ENCODE measurements at places on chromosomes 6 and 20.

- DNase-seq: no peak
Measured at GRCh38 chr20:19427913-19428312, 215.5 kb downstream of the SLC24A3 start.

GRCh38 chr6:15077961-15078360 lies 167.9 kb upstream of the JARID2 start:
- DNase-seq: no peak

- no peak for DNase-seq
Measured at GRCh38 chr20:25274481-25274880, 26.6 kb downstream of the PYGB start.

- DNase-seq: no peak
Measured at GRCh38 chr20:61105395-61105794, 146.7 kb upstream of the CDH4 start.

GRCh38 chr6:77010931-77011542 lies 452.3 kb downstream of the HTR1B start:
- DNase-seq: no peak

DNA sequence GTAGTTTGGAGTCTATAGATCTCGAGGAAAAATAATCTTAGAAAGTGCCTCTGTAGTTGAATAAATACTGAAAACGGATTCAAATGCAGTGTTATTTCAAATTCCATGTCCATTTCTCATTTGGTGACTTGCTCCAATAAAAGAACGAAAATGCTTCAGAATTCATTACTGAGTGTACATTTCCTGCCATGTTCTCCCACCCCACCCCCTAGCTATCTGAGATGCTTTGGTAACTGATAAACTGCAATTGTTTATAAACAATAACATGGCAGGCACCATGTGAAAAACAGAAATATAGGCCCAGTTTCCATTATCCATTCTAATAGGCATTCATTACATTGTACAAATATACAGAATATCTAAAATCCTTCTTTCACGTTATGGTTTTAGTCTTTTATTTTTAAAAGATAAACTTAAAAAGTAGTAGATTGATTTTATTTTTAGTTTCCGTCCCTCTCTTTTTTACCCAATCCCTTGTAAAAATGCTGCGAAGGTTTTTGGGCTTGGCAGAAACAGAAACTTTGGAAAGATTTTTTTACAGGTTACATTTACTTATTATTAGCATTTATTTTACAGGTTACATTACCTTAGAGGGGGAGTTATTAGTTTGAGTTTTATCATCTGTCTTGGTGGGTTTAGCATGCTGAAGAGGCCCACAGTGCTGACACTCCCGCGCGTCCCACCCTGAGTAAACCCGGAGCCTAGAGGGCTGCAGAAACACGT lies 1.5 kb downstream of the FAM162B start:
- DNase-seq: peak; percentile 63

DNA sequence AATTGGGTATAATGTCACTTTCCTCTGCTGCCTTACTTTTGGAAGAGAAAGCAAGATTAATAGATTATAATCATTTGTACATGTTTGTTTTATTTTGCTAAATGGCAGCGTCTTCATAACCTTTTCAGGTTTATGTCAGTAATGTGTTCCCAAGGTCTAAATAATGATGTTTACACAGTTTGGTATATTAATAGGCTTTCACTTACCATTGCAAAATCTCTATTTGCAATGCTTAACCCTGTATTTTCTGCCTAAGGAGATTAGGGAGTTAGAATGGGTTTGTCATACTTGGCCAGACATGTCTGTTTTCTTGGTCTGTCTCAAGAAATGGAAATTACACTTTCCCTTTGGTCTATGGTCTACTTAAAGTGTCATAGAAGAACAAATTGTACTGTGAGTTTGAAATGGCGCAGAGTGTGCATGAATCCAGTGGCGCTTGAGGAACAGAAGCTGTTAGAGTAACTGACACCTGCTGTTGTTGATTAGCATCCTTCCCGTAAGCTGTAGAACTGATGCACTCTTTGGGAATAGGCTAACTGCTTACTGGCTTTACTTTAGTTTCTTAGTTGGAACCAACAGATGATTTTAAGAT lies 261.1 kb downstream of the SAMD5 start:
- no peak for DNase-seq

GRCh38 chr6:143592335-143592734 lies 80.8 kb upstream of the FUCA2 start:
- DNase-seq: peak; percentile 25

DNA sequence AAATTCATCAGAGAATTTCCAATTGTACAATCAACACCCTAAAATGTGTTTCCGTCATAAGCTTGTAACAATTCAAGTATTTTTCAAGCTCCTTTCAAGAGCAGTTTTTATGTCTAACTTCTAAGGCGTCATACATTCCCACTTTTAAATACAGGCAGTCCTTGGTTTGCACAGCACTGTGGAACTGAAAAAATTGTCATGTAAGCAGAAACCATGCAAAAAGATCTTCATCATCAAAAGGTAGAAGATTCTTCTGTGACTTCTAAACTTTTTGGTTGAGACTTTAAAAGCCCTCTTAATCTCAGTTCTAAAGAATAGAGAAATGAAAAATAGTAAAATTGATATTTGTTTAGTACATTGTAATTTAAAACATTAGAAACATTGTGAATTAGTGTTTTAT lies 315.6 kb downstream of the TPBG start:
- no peak for DNase-seq

GRCh38 chr20:45047581-45048119 lies 53.3 kb downstream of the KCNS1 start:
- no peak for DNase-seq

DNA sequence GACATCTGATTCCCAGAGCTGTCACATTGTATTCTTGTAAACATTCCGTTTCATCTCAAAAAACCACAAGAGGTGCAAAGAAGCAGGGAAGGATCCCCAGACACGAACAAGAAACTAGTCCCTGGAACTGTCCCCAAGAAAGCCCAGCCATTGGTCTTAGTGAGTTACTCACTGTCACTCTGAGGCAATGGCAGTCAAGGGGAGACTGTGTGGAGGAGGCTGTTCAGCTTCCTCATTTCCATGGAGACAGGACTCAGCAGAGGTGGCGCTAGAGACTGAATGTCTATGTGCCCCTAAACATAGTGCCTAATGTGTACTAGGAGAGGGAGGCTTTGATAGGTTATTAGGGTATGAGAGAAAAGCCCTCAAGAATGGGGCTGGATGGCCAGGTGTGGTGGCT lies 11.1 kb downstream of the ULBP1 start:
- no peak for DNase-seq

DNA sequence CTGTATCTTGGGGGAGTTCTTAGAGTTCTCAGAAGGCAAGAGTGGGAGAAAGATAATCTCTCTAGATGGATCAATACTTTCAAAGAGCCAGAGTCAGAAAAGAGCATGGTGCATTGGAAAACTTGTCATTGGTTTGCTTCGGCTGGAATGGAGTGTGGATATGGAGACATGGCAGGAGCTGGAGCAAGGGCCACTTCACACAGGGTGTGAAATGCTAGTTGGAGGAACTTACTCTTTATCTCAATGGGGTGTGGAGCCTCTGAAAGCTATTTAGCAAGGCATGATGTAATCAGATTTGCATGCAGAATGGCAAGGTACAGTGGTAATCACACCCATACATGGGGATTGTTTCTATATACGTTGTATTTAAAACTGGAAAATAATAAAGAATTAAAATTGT lies 31.5 kb upstream of the PAQR8 start:
- no peak for DNase-seq

- no peak for DNase-seq
Measured at GRCh38 chr20:34403908-34404307, 40.8 kb downstream of the ITCH start.

DNA sequence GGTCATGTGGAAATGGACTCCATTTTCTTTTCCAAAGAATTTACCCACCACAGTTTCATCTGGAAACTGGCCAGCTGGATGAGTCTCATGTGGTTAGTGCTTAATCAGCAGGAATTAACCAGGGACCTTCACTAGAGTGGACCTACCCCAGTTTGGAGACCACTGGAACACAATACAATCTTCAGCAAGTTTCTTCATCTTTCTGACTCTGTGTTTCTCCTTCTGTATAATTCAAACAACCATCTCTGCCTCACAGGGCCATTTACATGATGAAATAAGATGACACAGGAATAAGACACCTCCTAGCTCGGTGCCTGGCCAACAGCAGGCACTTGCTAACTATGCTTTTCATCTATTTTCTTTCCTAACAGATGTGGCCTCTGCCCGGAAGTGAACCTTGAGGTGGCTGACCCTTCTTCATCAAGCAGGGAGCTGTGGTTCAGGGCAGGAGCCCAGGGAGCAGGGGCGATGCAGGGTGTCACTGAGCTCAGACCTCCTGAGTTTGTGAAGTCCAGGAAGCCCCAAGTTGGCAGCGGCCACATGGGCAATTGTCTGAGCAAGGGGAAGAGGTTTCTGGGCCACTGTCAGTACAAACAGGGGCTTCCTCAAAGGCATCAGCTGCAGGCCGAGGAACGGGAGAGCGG lies 98.8 kb downstream of the SOD2 start:
- DNase-seq: peak; percentile 86

GRCh38 chr20:17665756-17666155 lies 16.3 kb downstream of the RRBP1 start:
- DNase-seq: no peak

GRCh38 chr6:129567374-129567773 lies 142.6 kb downstream of the ARHGAP18 start:
- DNase-seq: no peak

DNA sequence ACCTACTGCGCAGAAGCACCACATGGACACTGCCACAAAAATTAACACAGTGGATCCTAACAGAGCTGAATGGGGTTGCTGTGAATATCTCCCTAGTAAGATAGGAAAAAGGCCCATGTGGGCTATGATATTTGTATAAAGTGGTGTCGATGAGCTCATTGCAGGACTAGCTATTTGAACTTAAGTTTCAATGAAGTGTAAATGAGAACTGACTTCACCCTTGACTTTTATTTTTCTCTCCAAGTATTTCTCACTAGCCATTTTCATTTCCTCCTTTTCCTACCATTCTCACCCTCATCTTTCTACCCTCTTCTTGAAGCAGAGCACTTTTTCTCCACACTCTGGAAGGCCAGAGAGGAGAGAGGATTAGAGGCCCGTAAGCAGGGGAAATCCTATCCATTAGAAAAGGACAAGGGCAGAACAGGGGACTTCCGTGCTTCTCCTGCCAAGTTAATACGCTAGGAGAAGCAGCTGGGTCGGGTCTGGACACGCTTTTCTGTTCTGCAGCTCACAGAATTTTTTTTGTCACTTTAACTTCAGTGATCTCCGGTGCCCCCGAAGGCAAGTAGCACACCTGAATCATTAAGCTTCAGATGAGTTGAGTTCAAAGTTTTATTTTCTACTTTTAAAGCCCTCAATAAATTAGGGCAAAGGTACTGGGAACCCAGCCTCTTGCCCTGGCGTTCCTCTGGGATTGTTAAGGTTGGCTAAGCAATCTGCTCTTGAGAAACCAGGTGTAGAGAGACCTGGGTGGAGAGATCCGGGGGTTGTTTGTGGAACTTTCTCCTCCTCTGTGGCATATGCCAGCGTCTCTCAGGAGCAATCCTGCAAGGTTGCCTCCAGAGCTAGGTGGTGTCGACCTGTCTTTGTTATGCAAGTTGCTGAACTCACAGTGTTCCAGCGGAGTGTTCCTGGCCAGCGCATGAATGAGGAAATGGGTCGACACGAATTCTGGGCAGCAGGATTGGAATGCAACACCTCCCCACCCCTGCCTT lies 56.2 kb upstream of the ARID1B start:
- peak; percentile 18 for DNase-seq

DNA sequence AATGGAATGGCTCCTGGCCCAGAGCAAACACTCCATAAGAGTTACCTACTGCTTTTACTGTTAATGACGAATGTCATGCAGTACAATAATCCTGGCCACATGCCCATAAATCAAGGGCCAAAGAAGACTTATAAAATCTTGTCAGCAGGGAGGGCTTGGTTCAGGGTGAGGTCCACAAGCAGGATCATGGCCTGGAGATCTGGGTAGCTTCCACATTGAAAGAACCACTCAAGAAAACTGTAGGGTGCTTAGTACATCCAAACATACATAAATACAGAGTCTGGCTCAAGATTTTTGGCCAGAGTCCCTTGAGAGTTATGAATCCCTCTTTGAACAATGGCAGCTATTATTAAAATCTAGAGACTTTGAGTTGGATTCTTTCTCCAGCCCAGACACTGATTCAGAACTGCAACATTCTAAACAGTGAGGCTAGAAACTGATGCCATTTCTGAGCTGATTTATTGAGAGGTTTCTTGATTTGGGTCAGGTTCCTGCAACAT lies 188.7 kb downstream of the CDC5L start:
- peak; percentile 38 for DNase-seq

GRCh38 chr6:144410059-144410458 lies 124.9 kb downstream of the UTRN start:
- no peak for DNase-seq

DNA sequence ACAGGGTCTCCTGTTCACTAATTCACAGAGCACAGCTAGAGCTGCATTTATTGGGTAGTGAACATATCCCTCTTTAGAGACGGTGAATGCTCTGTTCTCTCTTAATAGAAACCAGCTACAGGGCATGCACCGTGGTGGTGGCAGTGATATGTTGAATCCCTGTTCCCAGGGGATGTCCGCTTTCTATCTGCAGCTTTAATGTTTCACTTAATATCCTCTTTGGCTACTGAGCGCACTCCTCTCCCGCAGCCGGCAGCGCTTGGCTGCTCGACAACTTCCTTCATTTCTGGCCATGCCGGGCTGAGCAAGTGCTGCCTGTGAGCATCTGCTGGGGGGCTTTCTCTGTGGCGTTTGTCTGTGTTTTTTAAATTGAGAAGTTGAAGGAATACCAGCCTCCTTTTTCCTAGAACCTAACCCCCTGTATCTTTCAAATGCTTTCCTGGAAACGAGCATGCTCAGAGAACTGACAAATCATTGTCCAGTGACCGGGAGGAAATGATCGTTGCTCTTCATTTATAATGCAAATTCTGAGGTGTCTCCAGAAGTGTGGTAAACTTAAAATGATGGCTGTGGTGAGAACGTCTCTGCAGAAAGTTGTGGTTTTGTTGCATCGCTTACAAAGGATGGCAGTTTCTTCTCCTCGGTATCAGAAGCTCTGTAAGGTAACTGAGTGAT lies 297.9 kb downstream of the UTRN start:
- DNase-seq: peak; percentile 64

DNA sequence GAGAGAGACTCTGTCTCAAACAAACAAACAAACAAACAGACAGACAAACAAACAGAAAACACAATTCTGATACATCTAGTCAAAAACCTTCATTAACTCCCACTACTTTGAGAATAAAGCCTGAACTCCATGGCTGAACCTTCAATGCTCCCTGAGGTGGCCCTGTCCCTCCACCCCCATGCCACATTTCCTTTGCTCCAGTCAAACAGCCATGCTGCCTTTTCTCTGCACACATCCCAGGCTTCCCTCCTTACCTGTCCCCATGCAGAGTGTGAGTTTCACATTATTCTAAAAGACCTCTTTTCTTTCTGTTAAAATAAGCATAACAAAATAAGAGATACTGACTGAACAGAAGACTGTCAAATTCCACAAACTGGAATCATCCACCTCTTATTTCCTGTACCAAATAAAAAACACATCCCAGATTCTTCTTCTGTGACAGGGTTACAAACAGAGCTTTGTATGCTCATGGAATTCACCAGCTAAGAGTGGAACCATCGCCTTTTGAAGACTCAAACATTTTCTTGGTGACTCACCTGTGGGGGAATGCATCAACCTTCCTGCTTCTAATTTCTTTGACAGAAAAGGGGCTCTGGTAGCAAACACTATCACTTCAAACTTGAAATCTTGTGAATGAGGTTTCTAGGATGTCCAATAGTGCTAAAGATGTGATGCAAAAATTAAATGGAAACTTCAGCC lies 71.0 kb upstream of the SLC22A16 start:
- peak; percentile 68 for DNase-seq

GRCh38 chr6:9140951-9141460 lies 705.7 kb upstream of the SLC35B3 start:
- DNase-seq: peak; percentile 34

All from foreskin fibroblast (primary cell).